ENCODE measurements at places on chromosomes 6 and 20.

GRCh38 chr6:8236956-8237355 is 134.6 kb upstream of the EEF1E1 start:
- no peak for DNase-seq

DNA sequence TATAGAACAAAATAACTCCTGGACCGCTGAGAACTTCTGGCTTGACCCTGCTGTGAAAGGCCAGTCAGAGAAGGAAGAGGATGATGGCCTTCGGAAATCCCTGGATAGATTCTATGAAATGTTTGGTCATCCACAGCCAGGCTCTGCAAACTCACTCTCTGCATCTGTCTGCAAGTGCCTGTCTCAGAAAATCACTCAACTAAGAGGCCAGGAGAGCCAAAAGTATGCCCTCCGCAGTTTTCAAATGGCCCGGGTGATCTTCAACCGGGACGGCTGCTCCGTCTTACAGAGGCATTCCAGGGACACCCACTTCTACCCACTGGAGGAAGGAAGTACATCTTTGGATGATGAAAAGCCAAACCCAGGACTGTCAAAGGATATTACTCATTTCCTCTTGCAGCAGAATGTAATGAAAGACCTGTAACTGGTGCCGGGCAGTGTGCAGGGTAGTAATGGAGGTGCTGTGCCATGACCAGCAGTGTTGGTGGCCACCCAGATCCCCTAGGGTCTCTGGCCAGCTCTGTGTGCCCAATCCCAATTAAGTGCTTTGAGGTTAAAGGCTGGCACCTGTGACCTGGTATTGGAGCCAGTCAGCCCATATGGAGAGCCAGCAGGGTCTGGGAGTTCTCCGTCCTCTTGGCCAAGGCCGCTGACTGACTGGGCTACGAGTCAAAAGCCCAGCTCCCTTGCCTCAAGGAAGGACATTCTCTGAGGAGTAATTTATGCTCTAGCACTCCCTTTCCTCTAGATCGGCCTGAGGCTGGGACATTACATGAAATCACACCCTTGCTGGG is 87.1 kb downstream of the TRMT6 start:
- no peak for DNase-seq

DNA sequence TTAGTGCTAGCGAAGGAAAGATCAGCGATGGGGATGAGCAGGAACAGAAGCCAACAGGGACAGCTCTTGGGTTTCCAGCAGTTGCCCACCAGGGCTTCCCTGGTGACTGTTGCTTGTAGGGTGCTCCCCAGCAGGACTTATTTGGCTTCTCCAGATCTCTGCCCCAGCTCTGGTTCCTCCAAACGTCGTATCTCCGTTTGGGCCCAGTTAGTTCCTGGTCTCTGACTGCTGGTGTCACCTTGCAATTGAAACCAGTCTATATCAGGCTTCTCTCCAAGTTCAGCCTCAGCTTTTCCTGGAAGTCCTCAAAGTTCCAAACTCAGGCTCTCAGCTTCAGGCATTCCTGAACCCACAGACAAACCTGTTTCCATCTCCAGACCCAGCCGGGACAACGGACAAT is 70.8 kb upstream of the NXT1 start:
- DNase-seq, result no peak

DNA sequence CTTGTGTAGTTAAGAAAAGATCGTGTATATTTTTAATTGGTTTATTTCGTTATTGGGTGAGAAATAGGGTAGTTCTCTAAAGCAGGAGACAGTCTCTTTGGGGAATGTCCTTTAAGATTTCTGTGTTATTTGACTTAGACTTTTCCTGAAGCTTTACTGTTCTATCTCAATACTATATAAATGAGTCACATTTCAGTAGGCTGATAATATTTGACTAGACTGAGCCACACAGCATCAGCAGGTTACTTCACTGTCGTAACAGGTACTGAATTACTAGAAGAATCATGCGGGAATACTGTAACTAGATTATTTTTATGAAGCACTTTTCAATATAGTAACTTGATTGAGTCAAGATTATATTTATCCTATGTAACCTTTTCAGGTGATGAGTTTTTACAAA is 1.4 kb downstream of the SMAP1 start:
- DNase-seq, result no peak

DNA sequence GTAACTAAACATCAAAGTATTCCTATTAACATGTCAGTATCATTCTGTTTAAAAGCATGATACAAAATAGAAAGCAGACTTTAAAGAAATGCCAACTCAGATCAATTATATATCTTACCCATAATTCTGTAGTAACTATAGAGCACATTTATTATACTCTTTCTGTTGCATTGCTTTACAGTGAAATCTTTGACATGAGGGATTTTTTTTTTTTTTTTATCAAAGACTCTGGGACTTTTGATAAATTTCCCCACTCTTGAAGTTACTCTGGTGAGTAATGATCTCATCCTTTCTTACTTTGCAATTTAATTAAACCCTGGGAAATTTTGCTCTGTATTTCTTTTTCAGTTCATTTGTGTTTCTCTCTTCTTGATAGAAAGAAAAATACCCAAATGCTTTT is 17.4 kb downstream of the ADGRF4 start:
- DNase-seq, result no peak

DNA sequence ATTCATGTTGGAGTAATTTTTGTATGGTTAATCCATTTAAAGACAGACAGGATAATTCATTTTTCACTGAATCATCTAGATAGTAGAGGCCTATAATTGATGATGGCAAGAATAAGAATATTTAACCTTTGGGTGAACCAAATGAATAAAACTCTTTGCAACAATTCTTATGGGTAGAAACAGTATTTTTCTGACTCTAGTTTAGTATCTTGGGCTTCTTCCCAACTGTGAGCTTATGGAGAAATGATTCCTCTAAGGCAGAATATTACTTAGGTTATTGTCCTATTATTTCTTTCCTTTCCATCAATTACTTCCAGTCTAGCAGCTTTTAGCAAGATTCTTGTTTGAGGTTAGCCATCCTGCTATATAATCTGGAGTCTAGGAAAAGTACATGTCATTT is 734.9 kb upstream of the FLRT3 start:
- no peak for DNase-seq

- DNase-seq, result peak; percentile 63
Observed at GRCh38 chr6:36340618-36341454, 4.1 kb upstream of the BNIP5 start.

DNA sequence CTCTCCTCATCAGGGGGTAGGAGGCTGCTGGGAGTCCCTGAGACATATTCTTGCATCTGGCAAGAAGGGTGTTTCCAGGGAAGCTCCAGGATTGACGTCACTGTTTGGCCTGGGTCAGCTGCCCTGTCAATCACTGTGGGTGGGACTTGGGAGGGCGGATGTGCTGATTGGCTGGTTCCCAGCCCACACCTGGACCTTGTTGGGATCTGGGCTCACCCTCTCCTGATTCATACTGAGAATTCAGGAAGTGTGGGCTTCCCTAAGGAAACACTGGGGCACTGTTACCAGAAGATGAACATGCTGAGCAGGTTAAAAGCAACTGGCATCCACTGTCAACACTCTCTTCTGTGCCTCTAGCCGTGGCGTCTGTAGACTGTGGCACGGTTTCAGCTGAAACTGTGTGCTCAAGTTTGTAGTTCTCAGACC is 36.5 kb downstream of the CDH26 start:
- DNase-seq, result no peak

GRCh38 chr6:26411751-26412150 is 9.7 kb downstream of the BTN3A1 start:
- no peak for DNase-seq

DNA sequence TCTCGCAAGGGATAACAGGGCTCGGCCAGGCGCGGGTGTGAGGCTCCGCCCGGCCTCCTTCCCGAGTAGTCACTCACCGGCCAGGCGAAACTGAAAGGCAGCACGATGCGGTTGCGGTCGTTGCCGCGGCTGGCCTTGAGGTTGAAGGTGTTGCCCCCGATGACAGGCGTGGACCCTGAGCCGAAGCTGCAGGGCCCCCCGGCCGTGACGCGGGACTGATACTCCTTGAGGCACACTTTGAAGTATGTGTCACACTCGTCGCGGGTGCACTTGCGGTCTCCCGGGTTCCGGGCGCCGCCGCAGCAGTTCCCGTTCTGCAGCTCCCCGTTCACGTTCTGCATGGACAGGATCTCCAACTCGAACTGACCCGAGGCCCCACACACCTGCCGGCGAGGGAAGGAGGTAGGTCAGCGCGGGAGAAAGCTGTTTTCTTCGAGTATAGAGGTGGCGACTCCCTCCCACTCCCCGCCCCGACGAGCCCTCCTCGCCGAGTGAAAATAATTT is 1.1 kb downstream of the JAG1 start:
- DNase-seq, result peak; percentile 75

DNA sequence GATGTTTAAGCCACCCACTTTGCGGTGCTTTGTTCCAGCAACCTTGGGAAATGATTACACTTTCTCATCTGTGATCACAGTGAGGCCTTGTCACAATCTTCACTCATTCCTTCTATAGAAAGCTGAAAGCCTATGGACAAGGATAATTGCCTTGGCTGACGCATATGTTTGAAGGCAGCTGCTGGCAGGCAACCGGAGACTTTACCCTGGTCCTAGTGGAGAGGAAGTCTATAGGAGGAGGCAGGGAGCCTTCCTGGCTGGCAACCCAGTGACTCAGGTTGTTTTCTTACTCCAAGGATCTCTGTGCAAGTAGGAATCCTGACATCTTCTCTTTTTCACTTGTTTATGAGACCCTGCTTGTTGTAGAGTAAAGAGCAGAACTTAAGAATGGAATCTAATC is 34.1 kb upstream of the ESR1 start:
- no peak for DNase-seq

GRCh38 chr6:133202610-133203343 is 38.4 kb upstream of the EYA4 start:
- no peak for DNase-seq

DNA sequence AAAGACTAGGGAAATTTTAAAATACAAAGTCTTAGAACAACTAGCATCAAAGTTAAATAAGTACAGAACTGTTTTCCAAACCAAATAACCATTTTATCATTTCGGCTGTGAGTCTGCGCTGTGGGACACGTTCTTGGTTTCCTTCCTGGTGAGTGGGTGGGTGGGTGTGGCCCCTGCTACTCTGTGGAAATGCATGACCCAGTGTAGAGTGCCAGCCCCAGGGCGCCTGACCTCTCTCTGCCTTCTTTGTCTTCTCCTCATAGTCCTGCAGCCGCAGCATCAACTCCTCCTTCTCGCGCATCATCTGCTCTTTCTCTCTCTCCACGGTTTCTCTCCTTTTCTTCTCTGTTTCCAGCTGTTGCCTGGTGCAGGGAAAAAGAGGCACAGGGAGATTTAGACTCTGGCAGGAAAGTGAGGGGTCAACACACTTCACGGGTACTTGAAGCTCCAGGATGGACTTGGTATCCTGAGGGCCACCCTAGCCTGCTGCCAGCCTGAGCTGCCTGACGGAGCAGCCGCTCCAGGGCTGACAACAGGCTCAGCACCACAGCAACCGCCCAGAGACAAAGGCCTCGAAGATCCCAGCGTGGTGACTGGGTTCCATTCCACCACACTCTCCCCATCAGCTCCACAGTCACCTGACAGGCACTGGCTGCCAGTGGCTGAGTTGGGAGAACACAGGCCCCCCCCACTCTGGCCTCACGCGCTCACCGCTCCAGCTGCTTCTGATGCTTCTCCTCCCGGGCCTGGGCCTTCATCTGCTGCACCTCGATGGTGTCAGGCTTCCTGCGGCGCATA is 48.4 kb downstream of the EZR start:
- DNase-seq, result no peak

GRCh38 chr20:33437141-33437911 is 6.2 kb downstream of the SNTA1 start:
- DNase-seq, result no peak

DNA sequence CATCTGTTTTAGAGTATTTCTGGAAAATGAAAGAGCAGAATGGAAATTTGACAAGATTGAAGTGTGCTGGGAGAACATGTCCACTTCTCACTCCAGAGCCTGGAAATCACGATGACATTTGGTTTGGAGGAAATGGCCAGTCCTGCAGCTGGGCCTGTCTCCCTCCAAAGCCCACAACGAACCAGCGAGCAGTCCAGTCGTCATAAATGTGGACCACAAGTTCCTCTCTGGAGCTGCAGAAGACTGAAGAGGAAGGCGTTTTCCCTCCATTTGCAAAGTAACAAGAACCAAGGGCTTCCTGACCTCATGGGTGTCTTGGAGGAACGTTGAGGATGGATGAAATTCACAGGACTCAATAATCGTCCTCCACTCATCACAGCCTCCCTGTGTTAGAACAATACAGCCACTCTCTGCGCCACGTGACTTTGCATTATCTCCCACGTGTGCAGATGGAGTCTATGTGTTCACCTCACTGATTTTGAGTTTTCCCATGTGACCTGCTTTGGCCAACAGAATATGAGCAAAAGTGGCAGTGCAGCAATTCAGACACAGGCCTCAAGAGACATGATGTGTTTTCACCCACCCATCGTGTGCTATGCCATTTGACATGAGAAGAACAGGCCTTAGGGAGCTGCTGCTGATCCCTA is 9.1 kb upstream of the SPATS1 start:
- DNase-seq, result no peak

GRCh38 chr6:43202451-43202850 is 20.5 kb downstream of the CUL9 start:
- no peak for DNase-seq

- DNase-seq, result no peak
Observed at GRCh38 chr20:5859608-5860007, 90.7 kb downstream of the TRMT6 start.

DNA sequence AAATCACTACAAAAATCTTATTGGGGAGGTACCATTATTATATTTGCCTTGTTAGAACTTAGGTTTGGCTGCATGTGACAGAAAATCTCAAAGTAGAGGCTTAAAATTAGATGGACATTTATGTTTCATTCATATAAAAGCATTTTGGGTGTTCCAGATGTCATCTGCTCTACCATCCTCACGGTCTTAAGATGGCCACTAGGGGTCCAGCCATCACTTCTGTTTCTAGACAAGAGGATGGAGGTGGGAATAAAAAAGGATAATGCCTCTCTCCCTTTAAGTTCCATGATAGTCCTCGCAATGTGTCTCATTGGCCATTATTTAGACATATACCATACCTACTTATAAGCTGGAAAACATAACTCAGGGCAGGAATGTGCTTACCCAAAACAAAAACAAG is 929.5 kb downstream of the KIF16B start:
- no peak for DNase-seq

- no peak for DNase-seq
Observed at GRCh38 chr20:19590382-19590781, 167.7 kb upstream of the RIN2 start.

DNA sequence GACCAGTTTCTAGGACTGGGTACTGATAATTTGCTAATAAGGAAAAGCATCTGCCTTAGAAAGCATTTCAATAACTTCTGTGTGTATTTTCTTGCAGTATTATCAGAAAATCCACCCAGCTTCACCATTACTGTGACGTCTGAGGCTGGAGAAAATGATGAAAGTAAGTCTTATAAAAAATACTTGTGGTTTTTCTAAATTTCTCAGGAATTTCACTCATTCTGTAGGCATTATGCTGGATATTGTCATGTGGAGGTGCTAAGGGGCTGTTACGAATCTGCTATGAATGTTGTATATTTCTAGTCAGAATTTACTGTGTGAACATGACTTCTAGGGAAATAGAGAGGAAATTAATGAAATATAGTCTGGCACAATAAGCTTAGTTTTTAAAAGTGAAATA is 8.9 kb downstream of the RWDD1 start:
- DNase-seq, result no peak

Data from MM.1S (cell line).